AG09319 (cell line): ENCODE measurements at places on chromosomes 16 and 17.

- no peak for DNase-seq
These were observed 26.7 kb upstream of the NUDT16L1 start for GRCh38 chr16:4666537-4667202.

GRCh38 chr16:66226762-66227161, 139.7 kb upstream of the CDH5 start:
- DNase-seq = no peak

GRCh38 chr16:77273815-77274214, 74.6 kb downstream of the SYCE1L start:
- no peak for DNase-seq

GRCh38 chr16:67460168-67460567, 20.8 kb downstream of the ATP6V0D1 start:
- DNase-seq = no peak

GRCh38 chr17:253091-253846, 71.8 kb upstream of the DOC2B start:
- DNase-seq = no peak

DNA sequence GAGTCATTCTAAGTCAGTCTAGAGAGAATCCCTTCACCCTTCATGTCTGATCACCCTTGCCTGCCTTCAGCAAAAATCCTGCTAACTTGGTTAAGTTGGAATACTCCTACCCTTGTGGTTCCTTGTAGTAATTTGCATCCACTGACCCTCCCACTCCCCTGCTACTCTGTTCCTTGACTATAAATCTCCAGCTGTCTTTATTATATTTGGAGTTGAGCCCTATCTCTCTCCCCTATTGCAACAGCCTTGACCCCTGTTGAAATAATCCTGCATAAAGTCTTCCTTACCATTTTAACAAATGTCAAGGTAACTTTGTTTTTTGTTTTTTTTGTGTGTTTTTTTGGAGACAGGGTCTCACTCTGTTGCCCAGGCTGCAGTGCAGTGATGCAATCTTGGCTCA, 590.1 kb downstream of the WWOX start:
- DNase-seq = no peak

DNA sequence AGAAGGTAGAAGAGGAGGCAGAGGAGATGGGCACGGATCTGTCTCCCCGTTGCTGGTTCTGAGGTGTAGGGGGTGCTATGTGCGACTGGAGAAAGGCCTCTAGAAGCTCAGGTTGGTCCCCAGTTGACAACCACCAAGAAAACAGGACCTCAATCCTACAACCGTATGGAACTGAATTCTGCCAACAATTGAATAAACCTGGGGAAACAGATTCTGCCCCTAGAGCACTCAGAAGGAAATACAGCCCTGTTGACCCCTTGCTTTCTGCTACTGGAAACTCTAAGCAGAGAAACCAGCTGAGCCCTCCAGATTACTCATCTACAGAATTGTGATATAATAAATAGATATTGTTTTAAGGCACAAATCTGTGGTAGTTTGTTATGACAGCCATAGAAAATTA, 313.0 kb upstream of the GOT2 start:
- no peak for DNase-seq

- no peak for DNase-seq
These were observed 16.0 kb downstream of the SOX8 start for GRCh38 chr16:997440-998051.

GRCh38 chr17:41771389-41772206, 14.9 kb downstream of the JUP start:
- DNase-seq = no peak

- DNase-seq = no peak
These were observed 47.6 kb downstream of the SEC14L1 start for GRCh38 chr17:77188084-77189066.

GRCh38 chr16:28936784-28937155, 5.0 kb downstream of the CD19 start:
- no peak for DNase-seq

- DNase-seq = no peak
These were observed 251.5 kb upstream of the EEF2KMT start for GRCh38 chr16:5349101-5349500.

- DNase-seq = no peak
These were observed 51.1 kb upstream of the SLC47A1 start for GRCh38 chr17:19482576-19482975.

- no peak for DNase-seq
These were observed at the start of gene WNK4 for GRCh38 chr17:42779936-42780850. Gene WNK4 (plus strand): TSS chr17:42780610. CDS start chr17:42780699, 89 bp downstream.

GRCh38 chr16:66342294-66342900, 24.1 kb upstream of the CDH5 start:
- no peak for DNase-seq

GRCh38 chr17:75105126-75106080, 4.4 kb upstream of the ARMC7 start:
- DNase-seq = no peak

DNA sequence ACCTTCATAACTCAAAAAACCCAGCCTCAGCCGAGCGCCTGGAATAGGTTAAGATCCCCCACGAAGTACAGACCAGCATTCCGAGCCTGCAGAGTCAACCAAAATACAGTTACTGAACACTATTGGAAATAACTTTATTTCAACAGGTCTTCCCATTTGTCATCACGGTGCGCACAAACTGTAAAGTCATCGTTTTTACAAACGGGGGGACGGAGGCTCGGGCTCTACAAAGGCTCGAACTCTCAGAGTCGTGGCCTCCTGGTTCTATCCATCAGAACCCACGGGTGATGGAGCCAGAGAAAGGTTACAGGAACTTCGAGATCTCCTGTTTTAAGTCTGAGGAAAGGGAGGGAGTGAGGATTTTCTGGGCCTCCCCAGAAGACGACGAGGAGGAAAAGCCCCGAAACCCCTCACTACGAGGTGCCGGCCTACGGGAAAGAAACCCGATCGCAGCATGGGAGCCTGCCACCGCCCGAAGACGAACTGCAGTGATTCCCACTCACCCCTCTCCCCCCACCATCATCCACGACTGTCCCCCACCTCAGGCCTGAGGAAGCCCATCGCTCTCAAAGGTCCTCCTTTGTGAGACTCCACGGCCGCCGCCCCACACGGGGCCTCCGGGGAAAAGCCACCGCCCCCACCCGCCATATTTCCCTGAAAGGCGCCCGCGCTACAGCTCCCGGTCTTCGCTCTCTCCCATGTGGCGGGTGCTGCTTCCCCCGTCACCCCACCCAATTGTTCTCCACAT, 917 bp downstream of the YWHAE start:
- no peak for DNase-seq
